ENCODE measurements at places on chromosomes 13 and 19. TPM values are rescaled to one million over a fixed set of nuclear protein-coding genes. Genes with fewer than 3 reads are reported as not detected.

ZNF667 gene
- polyA plus RNA-seq: 9.2 TPM

RFX2 gene
- polyA plus RNA-seq: 11.3 TPM

SYNE4 gene
- polyA plus RNA-seq: 0.11 TPM

B3GNT8 gene
- polyA plus RNA-seq: 3.1 TPM

CEACAM3 gene
- polyA plus RNA-seq: not detected

DNA sequence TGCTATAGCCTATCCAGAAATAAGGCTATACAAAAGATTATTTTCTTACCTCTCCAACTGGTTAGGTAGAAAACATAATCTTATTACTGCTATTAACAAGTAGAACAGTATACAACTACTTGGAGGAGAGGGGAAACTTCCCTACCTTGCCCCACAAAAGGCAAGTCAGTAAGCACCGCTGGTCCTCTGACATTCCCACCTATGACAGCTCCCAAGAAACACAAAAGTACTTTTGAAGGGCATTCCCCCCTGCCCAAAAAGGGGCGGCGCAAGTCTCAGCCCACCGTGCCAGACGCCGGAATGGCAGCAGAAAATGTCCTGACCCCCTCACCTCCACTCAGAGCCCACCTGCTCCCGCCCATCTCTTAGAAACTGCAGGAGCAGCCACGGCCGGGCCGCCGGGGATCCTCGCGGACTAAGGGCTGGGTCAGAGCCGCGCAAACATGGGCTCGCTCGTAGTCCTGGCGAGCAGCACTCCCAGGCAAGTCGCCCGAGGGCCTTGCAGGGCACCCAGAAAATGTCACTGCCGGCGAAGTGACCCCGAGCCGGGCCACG lies 437 bp downstream of the SUCLA2 start:
- peak; percentile 62 for DNase-seq

- no peak for DNase-seq
Measured at GRCh38 chr13:65609350-65609749, 1620.8 kb downstream of the PCDH9 start.

DNA sequence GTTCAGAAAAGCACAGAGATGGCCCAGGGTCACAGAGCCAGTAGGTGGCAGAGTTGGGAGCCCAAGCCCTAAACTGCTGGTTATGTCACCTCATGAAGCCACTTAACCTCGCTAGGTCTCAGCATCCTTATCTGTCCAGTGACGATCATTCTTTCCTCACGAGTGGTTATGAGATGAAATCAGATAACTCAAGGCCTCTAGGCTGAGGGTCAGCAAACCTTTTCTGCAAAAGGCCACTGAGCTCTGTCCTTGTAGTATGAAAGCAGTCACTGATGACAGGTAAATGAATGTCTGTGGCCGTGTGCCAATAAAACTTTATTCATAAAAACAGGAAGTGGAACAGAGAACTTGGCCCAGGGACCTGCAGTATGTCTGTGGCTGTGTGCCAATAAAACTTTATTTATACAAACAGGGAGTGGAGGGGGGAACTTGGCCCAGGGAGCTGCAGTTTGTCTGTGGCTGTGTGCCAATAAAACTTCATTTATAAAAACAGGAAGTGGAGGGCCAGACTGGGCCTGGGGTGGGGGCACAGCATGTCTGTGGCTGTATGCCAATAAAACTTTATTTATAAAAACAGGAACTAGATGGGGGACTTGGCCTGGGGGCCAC lies 71.2 kb downstream of the GNG7 start:
- peak; percentile 29 for DNase-seq

DNA sequence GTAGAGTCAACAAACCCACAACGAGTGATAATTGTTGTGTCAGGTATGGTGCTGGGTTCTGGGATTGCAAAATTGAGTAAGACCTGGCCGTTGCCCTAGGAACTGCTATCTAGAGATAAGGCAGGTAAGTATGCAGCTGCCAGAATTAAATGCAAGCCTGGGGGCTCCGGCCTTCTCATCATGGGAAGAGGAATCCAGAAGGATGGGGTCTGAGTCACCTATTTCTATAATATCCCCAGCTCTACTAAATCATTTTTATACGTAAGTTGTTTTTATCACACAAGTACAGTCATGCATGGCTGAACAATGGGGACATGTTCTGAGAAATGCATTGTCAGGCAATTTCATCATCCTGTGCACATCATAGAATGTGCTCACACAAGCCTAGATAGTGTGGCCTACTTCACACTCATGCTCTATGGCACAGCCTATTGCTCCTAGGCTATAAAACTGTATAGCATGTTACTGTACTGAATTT lies 203.0 kb downstream of the KLF5 start:
- peak; percentile 10 for DNase-seq

DNA sequence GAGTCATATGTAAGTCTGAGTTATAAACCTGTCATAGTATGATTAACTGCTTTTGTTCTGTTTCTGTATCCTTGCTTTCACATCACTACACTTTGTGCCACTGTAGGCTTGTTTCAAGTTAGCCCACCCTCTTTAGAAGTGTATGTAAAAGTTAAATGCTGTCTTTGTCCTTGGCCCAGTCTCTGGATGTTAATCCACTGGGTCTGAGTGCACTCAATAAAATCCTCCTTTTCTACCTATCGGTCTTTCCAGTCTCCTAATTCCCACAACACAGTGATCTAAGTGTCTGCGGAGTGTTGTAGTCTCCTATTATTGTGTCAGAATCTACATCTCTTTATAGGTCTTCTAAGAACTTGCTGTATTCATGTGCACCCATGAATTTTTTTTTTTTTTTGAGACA lies 14.1 kb downstream of the ZNF429 start:
- no peak for DNase-seq

DNA sequence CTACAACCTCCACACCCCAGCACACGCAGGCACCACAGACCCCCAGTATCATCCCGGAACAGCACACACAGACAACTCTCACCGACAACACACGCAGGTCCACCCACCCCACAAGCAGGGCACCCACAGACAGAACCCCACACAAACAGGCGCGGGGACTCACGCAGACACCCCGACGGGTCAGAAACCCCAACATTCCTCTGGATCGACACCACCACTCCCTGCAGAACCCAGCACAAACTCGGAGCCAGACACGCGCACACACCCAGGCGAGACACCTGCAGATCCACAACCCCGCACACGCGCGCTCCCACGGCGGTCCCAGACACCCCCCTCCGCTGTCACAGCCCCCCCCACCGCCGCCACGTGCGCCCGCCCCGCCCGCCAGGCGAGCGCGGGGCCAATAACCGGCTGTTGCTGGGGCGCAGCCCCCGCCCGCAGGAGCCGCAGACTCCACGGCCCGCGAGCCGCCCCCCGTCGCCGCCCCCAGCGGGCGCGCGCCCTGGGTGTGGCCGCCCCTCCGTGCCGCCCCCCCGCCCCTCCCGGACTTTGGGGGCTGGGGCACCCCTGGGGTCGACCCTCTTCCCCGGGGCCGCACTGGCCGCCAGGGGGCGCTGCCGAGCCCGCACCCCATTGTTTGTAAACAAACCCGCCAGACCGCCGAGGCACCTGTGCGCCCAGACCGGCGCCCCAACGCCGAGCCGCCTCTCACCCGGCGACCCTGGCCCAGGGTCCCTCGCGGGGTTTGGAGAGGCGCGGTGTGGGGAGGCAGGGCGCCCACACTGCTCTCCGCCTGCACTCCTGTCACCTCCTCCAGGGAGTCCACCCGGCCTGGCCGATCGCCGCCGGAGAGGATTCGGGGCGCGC lies 712 bp downstream of the BBC3 start:
- peak; percentile 75 for DNase-seq

GRCh38 chr13:73902296-73902695 lies 231.9 kb downstream of the KLF12 start:
- DNase-seq: no peak

GRCh38 chr13:79806821-79807220 lies 325.9 kb downstream of the NDFIP2 start:
- no peak for DNase-seq

- no peak for DNase-seq
Measured at GRCh38 chr13:24473686-24474085, 38.9 kb downstream of the PARP4 start.

DNA sequence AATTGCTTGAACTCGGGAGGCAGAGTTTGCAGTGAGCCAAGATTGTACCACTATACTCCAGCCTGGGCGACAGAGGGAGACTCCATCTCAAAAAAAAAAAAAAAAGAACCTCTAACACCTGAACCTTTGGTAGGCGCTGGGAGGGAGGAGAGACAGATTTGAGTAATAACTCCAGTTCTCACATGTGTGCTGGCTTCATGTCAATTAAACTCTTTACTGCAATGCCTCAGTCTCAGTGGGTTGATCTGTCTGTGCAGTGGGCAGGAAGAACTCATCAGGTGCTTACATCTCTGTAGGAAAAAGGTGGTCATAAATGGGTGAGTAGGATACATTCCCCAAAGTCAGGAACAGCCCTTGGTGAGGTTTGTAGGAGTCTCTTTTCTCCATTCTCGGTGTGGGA lies 85.1 kb upstream of the ABCC4 start:
- DNase-seq: no peak

- no peak for DNase-seq
Measured at GRCh38 chr13:24906268-24906667, 142.3 kb downstream of the RNF17 start.

GRCh38 chr13:105112561-105112960 lies 1422.9 kb downstream of the EFNB2 start:
- DNase-seq: no peak

GRCh38 chr13:31826521-31826920 lies 87.2 kb downstream of the RXFP2 start:
- DNase-seq: no peak

GRCh38 chr13:20848944-20849343 lies 53.6 kb downstream of the XPO4 start:
- no peak for DNase-seq

- DNase-seq: peak; percentile 7
Measured at GRCh38 chr13:33080972-33081590, 64.9 kb downstream of the KL start.

DNA sequence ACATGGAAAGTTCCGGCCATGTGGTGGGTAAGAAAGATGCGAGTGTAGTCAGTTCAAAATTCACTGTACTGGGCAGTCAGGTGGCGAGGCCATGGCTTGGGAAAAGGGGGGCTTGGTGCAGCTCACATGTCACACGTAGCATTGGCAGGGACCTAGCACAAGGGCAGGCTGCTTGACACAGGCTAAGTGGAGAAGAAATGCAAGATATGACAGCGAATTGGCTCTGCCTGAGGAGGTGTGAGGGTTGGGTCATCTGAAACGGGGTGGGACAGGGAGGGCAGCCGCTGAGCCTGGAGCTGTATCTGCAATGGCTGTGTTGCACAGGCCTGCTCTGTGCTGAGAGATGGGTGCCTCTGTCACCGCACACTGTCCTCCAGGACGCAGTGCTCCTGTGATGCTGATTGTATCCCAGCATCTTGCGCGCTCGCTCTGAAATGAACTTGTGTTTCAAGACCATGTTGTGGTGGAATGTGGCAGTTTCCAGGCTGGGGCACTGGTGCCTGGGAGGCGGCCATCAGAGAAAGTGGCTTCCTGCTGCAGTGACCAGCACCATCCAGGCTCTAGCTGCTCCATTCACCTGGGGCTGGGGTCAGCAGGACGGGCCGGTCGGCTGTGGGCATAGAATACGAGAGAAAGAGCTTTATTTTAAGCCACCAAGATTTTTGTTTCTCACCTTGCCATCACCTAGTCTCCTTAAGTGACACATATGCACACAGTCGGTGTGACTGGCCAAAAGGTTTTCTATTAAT lies 70.3 kb downstream of the TEX29 start:
- DNase-seq: no peak
